Stimulated activated CD4-positive, alpha-beta T cell treated with anti-CD3 and anti-CD28 coated beads, Interleukin-2, amount 100 ng/mL, for 24 hours (primary cell): ENCODE measurements at places on chromosomes 6 and 20.

- no peak for DNase-seq
Observed at GRCh38 chr6:166860392-166860791, 96.0 kb downstream of the RNASET2 start.

GRCh38 chr20:21323640-21324039 lies 20.5 kb downstream of the XRN2 start:
- DNase-seq, result no peak

DNA sequence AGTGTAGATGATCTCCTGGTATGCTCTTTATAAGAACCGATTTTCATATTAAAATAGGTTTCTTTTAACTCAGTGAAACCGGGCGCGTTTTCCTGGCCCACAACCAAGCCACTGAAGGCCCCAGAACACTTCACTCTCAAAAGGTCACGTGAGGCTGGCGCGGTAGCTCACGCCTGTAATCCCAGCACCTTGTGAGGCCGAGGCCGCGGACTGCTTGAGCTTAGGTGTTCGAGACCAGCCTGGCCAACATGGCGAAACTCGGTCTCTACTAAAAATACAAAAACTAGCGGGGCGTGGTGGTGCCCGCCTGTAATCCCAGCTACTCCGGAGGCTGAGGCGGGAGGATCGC lies 402 bp upstream of the TAF8 start:
- DNase-seq, result peak; percentile 61

- DNase-seq, result no peak
Observed at GRCh38 chr6:123589973-123590372, 46.8 kb downstream of the TRDN start.

DNA sequence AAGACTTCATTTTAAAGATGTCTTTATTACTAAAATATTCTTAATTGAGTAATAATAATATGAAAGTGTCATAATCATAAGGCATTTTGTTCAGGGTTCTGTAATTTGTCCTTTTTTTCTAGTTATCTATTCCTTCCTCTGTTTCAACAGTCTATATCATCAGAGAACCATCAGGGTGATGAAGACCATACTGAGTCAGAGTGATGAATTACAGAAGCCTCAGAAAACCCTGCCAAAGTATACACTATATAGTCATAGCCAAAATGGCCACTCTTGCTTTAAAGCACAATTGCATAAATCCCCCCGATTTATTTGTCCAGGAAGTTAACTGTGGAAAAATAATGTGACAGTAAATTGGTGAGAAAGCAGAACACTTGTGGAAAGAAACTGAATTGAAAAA lies 735.0 kb downstream of the EPHA7 start:
- no peak for DNase-seq

GRCh38 chr20:56540415-56540814 lies 7.4 kb downstream of the FAM209B start:
- no peak for DNase-seq

DNA sequence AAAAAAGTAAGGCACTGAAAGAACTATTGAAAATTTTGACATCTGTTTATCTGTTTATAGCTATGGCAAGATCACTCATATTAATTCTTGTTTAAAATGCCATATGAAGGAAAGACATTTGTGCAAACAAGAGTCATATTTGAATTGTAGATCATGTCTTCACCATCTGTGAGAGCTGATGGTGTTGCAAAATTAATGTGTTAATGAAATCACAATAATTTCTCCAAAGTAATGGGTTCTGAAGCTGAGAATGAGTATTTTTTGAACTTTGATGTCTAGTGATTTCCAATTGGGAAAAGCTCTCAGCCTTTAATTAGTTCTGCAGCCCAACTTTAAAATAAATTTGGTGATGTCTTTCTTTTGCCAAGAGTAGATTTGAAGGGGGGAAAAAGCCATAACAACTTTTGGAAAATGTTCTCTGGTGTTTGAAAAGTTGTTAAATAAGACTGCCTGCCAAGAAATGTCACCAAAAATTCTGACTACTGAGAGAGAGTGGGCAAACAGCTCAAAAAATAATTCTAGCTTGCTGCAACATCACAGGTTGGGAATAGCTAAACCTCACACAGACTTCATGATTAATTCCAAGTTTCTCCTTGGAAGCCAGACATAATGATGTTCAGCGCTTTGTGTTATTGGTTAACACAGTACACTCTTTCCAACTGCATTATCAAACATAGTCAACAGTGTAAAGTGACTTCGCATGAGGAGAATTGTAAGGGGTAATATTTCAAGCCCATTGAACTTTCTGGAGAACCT lies 142.6 kb downstream of the SOBP start:
- no peak for DNase-seq

- DNase-seq, result no peak
Observed at GRCh38 chr6:124927806-124928205, 34.4 kb upstream of the RNF217 start.

DNA sequence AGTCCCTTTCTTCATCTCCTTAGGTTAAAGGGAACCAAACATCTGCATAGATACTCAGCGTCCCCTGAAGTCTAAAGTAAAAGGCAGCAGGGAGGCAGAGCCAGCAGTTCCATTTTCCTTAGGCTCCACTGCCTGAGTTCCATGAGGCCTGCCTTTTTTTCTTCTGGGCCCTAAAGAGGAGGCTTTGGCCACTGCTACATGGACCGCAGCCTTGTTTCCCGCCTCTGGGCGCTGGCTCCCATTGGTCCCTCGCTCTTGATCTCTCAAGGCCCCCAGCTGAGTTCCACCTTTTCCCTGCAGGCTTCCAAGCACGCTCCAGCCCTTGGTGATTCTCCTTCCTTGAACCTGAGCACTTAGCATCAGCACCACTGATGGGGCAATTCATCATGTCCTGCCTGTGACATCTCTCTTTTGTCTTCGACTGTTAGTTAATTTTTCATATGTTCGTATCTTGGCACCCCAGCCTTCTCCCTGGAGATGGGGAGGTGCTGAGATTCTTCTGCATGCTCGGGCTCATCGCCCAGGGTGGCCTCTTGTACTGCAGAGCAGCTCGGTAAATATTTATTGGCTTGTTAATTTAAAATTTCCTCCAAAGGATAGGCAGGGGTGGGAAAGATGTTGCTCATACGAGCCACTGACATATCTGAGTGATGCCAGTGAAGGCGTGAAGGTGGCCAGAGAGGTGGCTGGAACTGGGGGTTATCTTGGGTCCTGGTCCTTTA lies 3.4 kb downstream of the MLN start:
- no peak for DNase-seq

GRCh38 chr6:159259441-159260125 lies 90.4 kb downstream of the FNDC1 start:
- no peak for DNase-seq

- DNase-seq, result no peak
Observed at GRCh38 chr6:150266963-150267685, 101.7 kb upstream of the IYD start.

DNA sequence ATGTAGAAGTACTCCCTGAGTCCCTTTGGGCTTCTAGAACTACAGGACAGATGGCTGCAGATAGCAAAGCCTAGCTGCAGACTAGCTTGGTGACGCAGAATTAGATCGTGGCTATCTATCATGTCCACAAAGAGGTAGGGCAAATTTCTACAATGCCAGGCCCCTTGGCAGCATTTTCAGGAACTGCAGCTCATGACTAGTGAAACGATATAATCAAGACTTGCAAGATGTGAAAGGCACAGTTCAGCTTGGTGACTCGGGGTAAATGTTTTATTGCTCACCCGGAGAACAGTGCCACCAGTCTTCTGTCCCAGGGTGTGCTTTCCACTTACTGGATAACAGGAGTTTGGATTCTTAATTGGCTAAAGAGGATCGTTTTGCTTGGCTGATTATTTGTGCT lies 108.7 kb upstream of the LY86 start:
- no peak for DNase-seq

DNA sequence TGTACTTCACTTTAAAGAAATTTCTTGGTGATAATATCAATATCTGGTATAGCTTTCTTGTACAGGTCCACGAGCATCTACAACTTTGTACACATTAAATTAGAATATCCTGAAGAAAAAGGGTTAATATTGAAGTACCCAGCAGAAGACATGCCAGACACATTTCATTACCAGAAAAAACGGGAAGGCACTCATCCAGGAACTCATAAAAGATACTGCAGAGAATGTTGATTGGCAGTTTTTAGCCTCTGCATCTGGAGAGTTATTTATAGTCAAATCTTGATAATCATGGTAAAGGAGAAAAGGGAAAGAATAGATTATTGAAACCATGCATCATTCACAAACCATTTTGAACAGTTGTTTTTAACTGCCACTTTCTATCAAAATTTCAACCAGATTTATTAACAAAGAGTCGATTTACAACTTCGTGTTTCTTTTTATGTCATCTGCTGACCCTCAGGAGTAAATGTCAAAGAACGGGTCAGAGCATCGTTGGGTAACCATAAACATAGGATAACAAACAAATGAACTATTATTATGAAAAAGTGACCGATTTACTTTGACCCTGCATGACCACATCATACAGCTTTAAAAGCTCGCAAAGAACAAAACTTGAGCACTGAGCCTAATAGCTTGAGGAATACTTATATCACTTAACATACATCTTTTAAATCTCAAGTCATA lies 229.2 kb upstream of the SGK1 start:
- DNase-seq, result no peak

DNA sequence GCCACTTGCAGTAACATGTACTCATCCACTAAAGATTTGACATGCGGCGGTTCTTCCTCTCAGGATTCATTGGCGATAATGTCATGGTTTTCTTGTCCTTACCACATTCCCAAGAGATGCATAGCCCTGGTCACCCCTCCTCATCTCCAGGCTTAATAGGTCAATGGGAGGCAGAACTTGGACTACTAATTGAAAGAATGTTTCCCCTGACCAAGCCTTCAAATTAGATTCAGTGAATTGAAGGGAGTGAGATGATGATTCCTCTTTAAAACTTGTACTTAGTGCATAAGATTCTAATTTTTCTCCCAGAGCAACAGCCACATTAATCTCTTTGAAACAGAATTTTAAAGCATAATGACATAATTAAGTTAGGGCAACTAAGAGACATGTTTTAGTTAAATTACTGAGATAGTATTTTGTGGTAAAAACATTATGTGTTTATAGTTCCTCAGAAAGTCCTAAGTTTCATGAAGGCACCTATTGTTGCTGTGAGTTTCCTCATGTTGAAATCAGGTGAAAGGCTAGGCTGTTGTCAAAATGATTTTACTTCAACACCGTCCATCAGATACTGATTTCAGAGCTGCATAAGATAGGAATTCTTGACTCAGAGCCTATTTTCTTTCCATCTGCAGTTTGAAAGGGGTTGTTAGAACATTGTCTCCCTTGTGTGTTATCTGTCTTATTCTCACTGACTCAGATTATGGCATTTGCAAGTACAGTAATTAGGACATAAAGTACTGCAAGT lies 48.5 kb downstream of the STK4 start:
- DNase-seq, result no peak

- DNase-seq, result no peak
Observed at GRCh38 chr20:8443464-8444072, 311.5 kb downstream of the PLCB1 start.

- DNase-seq, result peak; percentile 6
Observed at GRCh38 chr6:143248359-143248758, 187.7 kb downstream of the AIG1 start.

DNA sequence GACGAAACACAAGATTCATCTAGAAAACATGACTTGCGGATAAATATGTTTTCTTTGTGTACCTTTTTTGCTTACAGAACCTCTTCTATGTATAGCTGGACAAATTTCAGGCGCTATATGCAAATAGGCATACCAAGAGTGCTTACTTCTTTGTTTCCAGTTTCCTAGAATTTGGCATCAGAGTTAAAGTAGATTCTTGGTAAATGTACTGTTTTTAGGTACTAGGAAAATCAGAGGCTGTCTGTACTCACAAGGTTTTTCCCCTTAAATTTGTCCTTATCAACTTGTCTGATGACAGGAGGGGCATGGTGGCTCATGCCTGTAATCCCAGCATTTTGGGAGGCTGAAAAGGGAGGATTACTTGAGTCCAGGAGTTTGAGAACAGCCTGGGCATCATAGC lies 124.9 kb upstream of the TMEM170B start:
- no peak for DNase-seq

- DNase-seq, result no peak
Observed at GRCh38 chr6:15401120-15401519, 155.3 kb downstream of the JARID2 start.

- DNase-seq, result no peak
Observed at GRCh38 chr6:36688063-36688738, 9.4 kb upstream of the RAB44 start.

GRCh38 chr6:140370976-140371870 lies 996.8 kb upstream of the CITED2 start:
- DNase-seq, result no peak

DNA sequence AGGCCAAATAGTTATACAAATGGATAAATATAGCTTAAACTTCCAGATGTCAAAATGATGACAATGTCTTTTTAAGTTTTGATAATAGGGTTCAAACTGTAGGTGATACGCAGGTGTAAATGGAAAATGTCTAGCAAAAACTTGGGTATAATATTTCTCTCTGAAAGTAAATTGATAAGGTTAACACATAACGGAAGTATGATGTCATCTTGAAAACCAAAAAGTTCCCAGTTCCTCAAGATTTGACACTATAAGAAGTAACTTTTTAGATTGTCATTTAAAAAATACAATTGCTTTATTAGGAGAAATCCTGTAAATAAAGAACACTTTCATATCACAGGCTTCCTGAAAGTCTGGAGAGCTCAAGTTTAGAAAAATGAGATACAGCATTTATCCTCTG lies 483.4 kb downstream of the FRK start:
- DNase-seq, result no peak

- no peak for DNase-seq
Observed at GRCh38 chr6:13807696-13808095, 6.7 kb downstream of the MCUR1 start.

GRCh38 chr6:166598441-166599138 lies 12.1 kb upstream of the RAMACL start:
- DNase-seq, result no peak

DNA sequence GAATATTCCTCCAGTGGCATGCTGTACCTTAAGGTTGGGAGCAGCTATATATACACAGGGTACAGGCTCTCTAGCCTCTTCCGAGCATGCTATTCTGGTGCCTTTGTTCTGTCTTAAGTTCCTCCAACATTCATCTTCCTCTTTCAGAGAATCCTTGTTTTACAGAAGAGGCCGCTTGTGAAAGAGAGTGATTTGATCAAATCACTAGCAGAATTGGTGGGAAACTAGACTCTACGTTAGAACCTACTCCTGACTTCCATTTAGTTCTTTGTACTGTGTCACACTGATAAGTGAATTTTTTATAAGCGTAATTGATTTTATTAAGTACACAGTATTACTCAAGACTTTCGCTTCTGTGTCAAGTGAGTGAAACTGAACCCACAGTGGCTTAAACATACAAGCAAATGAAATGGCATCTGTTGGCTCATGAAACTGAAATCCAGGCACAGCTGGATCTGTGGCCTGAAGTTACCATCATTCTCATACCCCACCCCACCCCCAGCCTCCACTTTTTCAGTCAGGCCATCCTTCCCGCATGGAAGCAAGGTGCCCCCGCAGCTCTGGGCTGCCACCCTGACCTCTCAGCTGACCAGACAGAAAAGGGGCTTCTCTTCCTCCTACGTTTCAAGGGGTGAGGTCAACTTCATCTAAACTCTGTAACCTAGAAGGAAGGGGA lies 102.3 kb downstream of the RPP40 start:
- DNase-seq, result no peak

- DNase-seq, result no peak
Observed at GRCh38 chr6:166855416-166855815, 100.9 kb downstream of the RNASET2 start.

GRCh38 chr20:31667315-31668285 lies 29.9 kb downstream of the COX4I2 start:
- DNase-seq, result no peak

- no peak for DNase-seq
Observed at GRCh38 chr6:41422161-41422560, 86.8 kb downstream of the NCR2 start.
